ENCODE measurements at places on chromosomes 2 and 18. TPM values are rescaled to one million over a fixed set of nuclear protein-coding genes. Genes with fewer than 3 reads are reported as not detected.

SLC19A3 gene
- total RNA-seq: 0.79 TPM

MTLN gene
- 122 TPM for total RNA-seq

ARL5A gene
- 77.5 TPM for total RNA-seq

SFTPB gene
- 72.6 TPM for total RNA-seq

ALPI gene
- total RNA-seq: not detected

MCFD2 gene
- 165 TPM for total RNA-seq

WDR43 gene
- total RNA-seq: 32.3 TPM

KCNF1 gene
- total RNA-seq: not detected

CYP1B1 gene
- total RNA-seq: 10.4 TPM

DNA sequence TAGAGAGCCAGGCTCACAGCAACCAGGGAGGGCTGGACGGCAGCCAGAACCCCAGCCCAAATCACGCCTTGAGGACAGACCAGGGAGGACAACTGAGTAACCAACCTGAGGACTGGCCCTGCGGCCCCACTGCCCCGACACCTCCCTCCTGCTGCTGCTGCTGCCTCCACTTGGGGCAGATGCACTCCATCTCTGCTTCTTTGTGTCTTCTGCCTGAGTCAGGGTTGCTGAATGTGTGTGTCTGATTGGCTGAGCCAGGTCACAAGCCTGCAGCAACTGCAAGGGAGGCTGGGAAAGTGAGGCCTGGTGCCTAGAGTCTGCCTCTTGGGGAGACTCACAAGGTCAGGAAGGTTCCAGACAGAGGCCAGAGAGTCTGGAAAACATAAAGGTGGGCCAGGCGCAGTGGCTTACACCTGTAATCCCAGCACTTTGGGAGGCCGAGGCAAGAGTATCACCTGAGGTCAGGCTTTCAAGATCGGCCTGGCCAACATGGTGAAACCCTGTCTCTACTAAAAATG is 83.4 kb downstream of the ZFP36L2 start:
- H3K36me3 ChIP-seq: no peaks in the 10 kb centered on the region
- H3K4me1 ChIP-seq: no peaks in the 10 kb centered on the region

DNA sequence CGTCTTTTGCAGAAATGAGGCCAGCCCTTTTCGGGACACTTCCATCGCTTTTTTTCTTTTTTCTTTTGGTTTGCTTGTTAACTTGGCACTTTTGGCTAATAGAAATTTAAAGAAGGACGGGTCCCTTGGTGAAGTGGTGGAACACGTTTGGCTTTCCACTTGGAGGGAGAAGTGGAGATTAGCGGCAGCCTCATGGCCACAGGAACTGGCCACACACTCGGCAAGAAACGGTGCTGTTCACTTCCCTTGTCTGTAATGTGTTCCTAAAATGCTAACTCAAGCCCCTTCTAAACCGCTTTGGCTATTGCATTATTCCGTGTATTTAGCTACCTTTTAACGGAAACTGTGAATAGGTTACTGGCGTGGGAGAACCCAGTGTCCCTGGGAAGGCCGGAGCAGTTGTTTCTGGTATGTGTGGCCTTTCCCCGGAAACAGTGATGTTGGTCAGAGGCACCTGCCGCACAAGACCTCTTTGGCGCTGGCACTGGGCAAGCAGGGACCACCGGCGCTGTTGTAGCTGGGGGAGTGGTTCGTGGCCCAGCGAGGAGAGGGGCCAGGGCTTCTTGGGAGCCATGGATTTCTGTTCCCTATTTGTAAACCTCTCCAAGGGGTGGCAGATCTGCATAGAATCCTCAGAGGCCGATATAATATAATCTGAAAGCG is 981 bp downstream of the RAMP1 start:
- H3K27me3 ChIP-seq: no peaks in the 10 kb centered on the region
- H3K4me1 ChIP-seq: peaks cover 16% of the 10 kb centered on the region
- no peak for DNase-seq
- H3K36me3 ChIP-seq: no peaks in the 10 kb centered on the region
- H3K27ac ChIP-seq: no peak overlapping the region
- no peak overlapping the region for H3K4me3 ChIP-seq

DNA sequence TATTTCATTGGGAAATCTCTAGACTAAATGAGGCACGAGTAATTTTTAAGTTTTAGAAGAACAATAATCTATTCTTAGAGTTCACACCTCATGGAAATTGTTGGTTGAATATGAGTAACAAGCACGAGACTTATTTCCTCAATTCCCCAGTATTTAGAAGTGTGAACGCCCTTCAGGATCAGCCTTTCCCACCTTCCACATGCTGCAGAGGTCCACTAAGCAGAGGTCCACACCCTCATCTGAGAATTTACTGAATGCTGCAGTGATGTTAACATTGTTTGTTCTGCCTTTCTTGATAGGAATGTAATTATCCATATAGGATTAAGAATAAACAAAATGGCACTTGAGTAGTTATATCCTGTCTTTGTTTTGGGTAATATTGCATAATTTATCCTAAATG is 41.8 kb downstream of the LTBP1 start:
- H3K36me3 ChIP-seq: no peaks in the 10 kb centered on the region
- H3K27ac ChIP-seq: no peak overlapping the region
- H3K27me3 ChIP-seq: no peaks in the 10 kb centered on the region
- no peak overlapping the region for H3K4me3 ChIP-seq

- no peak overlapping the region for H3K27ac ChIP-seq
- H3K4me3 ChIP-seq: no peak overlapping the region
- H3K27me3 ChIP-seq: no peaks in the 10 kb centered on the region
- H3K4me1 ChIP-seq: peaks cover 9% of the 10 kb centered on the region
- peak; percentile 26 for DNase-seq
- no peaks in the 10 kb centered on the region for H3K36me3 ChIP-seq
These were observed 76.0 kb downstream of the CD28 start for GRCh38 chr2:203782262-203782976.

- H3K4me3 ChIP-seq: no peak overlapping the region
- no peaks in the 10 kb centered on the region for H3K4me1 ChIP-seq
- no peak for DNase-seq
- no peak overlapping the region for H3K27ac ChIP-seq
- H3K27me3 ChIP-seq: no peaks in the 10 kb centered on the region
- H3K36me3 ChIP-seq: no peaks in the 10 kb centered on the region
These were observed 22.0 kb downstream of the RELCH start for GRCh38 chr18:62209046-62209445.

GRCh38 chr2:237923481-237924163 is 43.2 kb upstream of the UBE2F start:
- H3K27ac ChIP-seq: no peak overlapping the region
- H3K4me3 ChIP-seq: no peak overlapping the region
- peak; percentile 71 for DNase-seq
- no peaks in the 10 kb centered on the region for H3K27me3 ChIP-seq
- peaks cover 6% of the 10 kb centered on the region for H3K4me1 ChIP-seq

GRCh38 chr2:144914113-144914512 is 394.2 kb upstream of the ZEB2 start:
- no peak for DNase-seq
- H3K27me3 ChIP-seq: no peaks in the 10 kb centered on the region
- H3K27ac ChIP-seq: no peak overlapping the region
- no peak overlapping the region for H3K4me3 ChIP-seq

DNA sequence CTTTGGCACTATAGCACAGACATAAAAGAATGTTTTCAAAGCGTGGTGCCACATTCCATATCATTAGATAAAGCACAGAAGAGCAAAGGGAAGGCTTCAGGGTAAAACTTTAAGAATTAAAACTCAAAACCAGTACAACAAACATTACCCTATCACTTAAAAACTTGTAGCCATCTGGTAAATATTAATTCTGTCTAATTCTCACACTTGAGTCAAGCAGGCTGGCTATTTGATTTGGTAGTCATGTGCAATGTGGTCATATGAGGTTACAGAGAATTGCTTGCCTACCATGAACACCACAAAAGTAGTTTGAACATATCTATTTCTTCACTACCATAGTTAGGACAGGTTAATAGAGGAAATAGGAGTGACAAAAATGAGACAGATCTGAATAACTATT is 244.9 kb downstream of the IRS1 start:
- no peaks in the 10 kb centered on the region for H3K36me3 ChIP-seq
- H3K4me1 ChIP-seq: peaks cover 3% of the 10 kb centered on the region
- H3K27ac ChIP-seq: no peak overlapping the region
- no peaks in the 10 kb centered on the region for H3K27me3 ChIP-seq
- DNase-seq: no peak

DNA sequence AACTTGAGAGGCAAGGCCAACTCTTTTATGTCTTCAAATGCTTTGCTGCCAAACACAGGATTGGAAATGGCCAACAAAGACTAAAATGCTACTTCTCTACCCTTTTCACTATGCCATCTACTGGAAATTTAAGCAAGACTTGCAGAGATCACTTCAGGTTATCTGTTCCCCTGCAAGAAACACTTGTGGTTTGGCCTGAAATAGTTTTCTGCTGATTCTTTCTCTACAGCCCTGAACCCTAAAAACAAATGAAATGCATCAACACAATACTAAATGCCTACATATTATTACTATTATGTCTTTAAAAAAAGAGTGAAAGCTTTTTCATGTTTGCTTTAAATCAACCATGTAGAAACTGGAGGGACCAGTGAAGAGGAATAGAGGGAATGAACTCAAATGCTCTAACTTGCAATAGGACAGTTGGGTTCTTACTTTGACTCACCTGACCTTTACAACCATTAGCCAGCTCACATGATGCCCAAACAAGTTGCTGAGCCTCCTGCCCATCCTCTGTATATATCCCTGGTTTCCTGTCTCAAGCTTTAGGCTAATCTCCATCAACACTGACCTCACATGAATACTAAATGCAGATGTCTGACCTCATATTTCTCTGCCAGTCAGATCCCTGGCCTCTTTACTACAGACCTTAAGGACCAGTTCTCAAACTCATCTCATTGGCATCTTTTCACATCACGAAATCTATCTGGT is 17.5 kb upstream of the ADAM17 start:
- H3K4me1 ChIP-seq: peaks cover 21% of the 10 kb centered on the region
- no peak overlapping the region for H3K4me3 ChIP-seq
- H3K36me3 ChIP-seq: no peaks in the 10 kb centered on the region
- H3K27me3 ChIP-seq: no peaks in the 10 kb centered on the region
- H3K27ac ChIP-seq: no peak overlapping the region

DNA sequence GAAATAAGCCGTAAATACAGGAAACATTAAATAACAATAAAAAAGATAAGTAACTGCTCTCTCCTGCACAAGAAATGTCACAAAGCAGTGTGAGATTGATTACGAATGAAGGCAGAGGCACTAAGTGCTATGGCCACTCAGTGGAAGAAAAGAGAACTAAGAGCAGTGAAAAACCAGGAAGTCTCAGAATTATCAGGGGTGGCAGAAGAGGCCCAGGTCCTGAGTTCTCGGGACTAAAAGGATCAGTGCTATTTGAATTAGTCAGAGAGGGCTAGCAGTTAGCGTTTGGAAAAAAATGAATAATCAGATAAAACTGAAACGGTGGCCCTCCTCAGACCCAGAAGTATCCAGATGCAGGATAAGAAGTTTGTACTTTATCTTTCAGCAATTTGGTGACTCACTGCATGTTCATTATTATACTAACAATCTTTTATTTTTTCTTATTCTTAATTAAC is 367.1 kb downstream of the ZEB2 start:
- H3K4me3 ChIP-seq: no peak overlapping the region
- H3K4me1 ChIP-seq: no peaks in the 10 kb centered on the region
- no peak for DNase-seq

DNA sequence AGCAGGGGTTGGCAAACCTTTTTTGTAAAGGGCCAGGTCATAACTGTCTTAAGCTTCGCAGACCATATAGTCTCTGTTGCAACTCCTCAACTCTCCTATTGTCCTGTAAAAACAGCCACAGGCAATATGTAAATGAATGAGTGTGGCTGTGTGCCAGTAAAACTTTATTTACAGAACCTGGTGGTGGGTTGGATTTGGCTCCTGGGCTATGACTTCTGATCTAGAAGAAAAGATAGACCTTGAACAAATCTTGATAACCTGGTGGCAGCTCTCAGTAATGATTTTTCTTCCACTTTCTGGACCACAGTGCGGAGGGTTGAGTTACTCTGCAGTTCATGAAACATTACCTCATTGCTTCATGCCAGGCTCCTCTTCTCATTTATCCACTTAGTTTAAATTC is 139.3 kb downstream of the MYCN start:
- no peaks in the 10 kb centered on the region for H3K4me1 ChIP-seq
- DNase-seq: no peak
- H3K4me3 ChIP-seq: no peak overlapping the region
- no peak overlapping the region for H3K27ac ChIP-seq

DNA sequence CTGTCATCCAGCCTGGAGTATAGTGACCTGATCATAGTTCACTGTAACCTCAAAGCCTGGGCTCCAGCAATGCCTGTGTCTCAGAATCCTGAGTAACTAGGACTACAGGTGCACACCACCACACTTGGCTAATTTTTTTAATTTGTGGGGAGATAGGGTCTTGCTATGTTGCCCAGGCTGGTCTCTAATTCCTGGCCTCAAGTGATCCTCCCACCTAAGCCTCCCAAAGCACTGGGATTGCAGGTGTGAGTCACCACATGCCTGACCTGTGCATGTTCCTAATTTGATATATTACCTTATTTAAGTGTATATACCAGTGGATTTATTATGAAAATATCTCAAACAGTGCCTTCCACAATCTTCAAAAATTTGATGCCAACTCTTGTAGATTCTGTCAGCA is 123.6 kb upstream of the XIRP2 start:
- H3K27ac ChIP-seq: no peak overlapping the region
- no peaks in the 10 kb centered on the region for H3K27me3 ChIP-seq
- no peak for DNase-seq
- no peaks in the 10 kb centered on the region for H3K36me3 ChIP-seq
- H3K4me3 ChIP-seq: no peak overlapping the region

GRCh38 chr2:118386641-118387302 is 298.5 kb downstream of the INSIG2 start:
- no peak overlapping the region for H3K4me3 ChIP-seq
- DNase-seq: no peak
- no peaks in the 10 kb centered on the region for H3K4me1 ChIP-seq
- H3K27me3 ChIP-seq: no peaks in the 10 kb centered on the region

GRCh38 chr2:173079973-173080860 is 4.6 kb downstream of the MAP3K20 start:
- H3K4me1 ChIP-seq: peaks cover 6% of the 10 kb centered on the region
- no peak for DNase-seq
- H3K27ac ChIP-seq: no peak overlapping the region
- H3K27me3 ChIP-seq: no peaks in the 10 kb centered on the region
- no peaks in the 10 kb centered on the region for H3K36me3 ChIP-seq
- H3K4me3 ChIP-seq: no peak overlapping the region

Measured in thyroid gland (tissue), 4 donors.